ENCODE measurements at places on chromosomes 13 and 19. TPM values are rescaled to one million over a fixed set of nuclear protein-coding genes. Genes with fewer than 3 reads are reported as not detected.

Gene JAK3
- total RNA-seq, result 0.68 TPM

Gene RBM26
- total RNA-seq, result 29.6 TPM

Gene MAP4K1
- 0.21 TPM for total RNA-seq

Gene TRPM4
- 17.6 TPM for total RNA-seq

Gene NLRP9
- not detected for total RNA-seq

Gene LILRA6
- total RNA-seq, result not detected

Gene DIRAS1
- total RNA-seq, result 0.11 TPM

Gene CD37
- not detected for total RNA-seq

Gene TMEM145
- not detected for total RNA-seq

Gene ZNF93
- 9.0 TPM for total RNA-seq

Gene KLHL1
- not detected for total RNA-seq

Gene SLC7A10
- not detected for total RNA-seq

All from foreskin keratinocyte (primary cell).